Progenitor cell of endocrine pancreas (in vitro differentiated cells): ENCODE measurements at places on chromosomes 3 and 15.

DNA sequence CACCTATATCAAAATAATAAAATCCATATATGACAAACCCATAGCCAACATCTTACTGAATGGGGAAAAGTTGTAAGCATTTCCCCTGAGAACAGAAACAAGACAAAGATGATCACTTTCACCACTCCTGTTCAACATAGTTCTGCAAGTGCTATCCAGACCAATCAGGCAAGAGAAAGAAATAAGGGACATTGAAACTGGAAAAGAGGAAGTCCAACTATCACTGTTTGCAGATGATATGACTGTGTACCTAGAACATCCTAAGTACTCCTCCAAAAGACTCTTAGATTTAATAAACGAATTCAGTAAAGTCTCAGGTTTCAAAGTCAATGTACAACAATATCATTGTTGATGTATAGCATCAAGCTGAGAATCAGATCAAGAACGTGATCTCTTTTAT, 35.6 kb upstream of the FGF7 start:
- DNase-seq = no peak

- no peak for DNase-seq
Observed at GRCh38 chr3:35649405-35649804, 10.1 kb downstream of the ARPP21 start.

- no peak for DNase-seq
Observed at GRCh38 chr3:196419386-196419785, 12.8 kb downstream of the UBXN7 start.

GRCh38 chr3:44931791-44932190, 44.2 kb downstream of the ZDHHC3 start:
- no peak for DNase-seq

- DNase-seq = no peak
Observed at GRCh38 chr3:153282355-153282754, 120.3 kb downstream of the RAP2B start.

- no peak for DNase-seq
Observed at GRCh38 chr3:189123595-189124387, 48.0 kb upstream of the TPRG1 start.

- no peak for DNase-seq
Observed at GRCh38 chr15:77625376-77625775, 7.3 kb downstream of the LINGO1 start.

DNA sequence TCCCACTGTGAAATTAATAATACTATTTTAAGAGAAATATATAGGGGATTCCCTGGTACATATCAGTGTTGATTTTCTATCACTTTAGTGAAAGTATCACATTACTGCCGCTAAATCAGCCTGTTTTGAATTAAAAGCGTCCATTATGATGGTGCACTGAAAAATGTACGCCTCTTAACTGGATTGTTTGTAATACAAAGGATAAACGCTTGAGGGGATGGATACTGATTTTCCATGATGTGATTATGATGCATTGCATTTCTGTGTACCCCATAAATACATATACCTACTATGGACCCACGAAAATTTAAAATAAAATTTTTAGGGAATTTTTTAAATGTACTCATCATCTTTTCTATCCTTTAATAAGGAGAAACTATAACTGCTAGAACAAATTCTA, 478.6 kb downstream of the MAGI1 start:
- no peak for DNase-seq

GRCh38 chr3:98732286-98733052, 30.7 kb upstream of the ST3GAL6 start:
- DNase-seq = peak; percentile 52

DNA sequence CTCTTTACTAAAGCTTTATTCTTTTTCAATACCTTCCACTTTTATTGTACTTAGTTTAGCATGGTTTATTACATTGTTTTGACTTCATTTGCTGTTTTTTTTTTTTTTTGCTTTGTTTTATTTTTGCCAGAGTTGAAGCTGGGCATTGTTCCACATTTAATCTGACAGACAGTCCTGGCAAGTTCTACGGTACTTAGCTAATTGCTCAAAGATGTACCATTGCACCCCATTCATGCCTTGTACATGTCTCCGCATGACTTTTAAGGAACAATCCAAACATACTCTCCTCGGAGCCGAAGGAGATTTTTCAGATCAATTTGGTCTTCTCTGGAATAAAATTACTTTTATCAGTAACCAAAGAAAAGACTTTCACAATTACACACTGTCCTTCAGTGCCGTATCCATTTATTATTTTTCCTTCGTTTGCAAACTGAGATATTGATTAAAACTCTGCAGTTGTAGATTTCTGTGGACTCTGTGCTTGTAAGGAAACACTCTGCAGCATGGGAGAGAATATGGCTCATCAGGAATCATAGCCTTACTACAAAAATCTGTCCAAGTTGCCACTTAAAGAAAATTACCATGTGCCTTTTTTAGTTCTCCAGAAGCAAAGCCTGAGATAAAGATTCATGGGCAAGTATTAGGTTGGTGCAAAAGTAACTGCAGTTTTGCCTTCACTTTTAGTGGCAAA, 952.0 kb downstream of the AGBL1 start:
- DNase-seq = no peak

DNA sequence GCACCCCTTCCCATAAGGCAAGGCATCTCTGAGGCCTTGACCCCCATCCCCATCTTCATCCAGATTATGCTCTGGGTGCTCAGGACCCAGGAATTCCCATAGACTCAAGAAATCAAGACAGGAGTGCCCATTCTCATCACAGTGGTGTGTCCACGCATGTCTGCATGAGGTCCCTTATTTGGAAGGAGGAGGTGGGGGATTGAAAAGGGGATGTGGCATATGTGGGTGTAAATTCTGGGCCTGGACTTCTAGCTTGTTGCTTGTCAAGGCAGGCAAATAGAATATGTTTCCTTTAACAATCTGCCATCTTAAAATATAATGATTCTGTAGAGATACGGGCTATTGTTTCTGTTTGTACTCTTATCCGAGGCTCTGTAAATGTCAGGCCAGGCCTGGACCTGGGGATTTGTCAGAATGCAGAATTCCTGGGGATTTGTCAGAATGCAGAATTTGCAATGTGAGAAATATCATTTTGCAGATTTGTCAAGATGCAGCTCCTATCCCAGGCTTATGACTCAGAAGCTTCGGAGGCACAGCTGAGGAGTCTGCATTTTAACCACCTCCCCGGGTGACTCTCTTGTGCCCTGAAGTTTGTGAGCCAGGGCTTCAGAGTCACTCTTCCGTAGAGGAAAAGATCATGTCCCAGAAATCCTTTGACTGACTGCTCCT, 157.8 kb downstream of the SV2B start:
- no peak for DNase-seq

GRCh38 chr3:63864965-63865327, 1.3 kb downstream of the ATXN7 start:
- no peak for DNase-seq

- no peak for DNase-seq
Observed at GRCh38 chr15:40762919-40763800, 708 bp upstream of the GCHFR start.

GRCh38 chr15:53716909-53717876, 42.3 kb downstream of the WDR72 start:
- no peak for DNase-seq
